ENCODE measurements at places on chromosomes 4 and X. TPM values are rescaled to one million over a fixed set of nuclear protein-coding genes. Genes with fewer than 3 reads are reported as not detected.

TREX2 gene
- 0.19 TPM for total RNA-seq

TMEM150C gene
- 7.4 TPM for total RNA-seq

TMPRSS11D gene
- not detected for total RNA-seq

UGT2B11 gene
- not detected for total RNA-seq

ZNF41 gene
- total RNA-seq = 15.4 TPM

TMPRSS11F gene
- total RNA-seq = not detected

TMEM271 gene
- total RNA-seq = not detected

ASB9 gene
- 0.46 TPM for total RNA-seq

GUCY1B1 gene
- total RNA-seq = 17.0 TPM

GASK1B gene
- 90.6 TPM for total RNA-seq

PNMA6F gene
- total RNA-seq = not detected

PCDH18 gene
- 4.9 TPM for total RNA-seq

GC gene
- total RNA-seq = not detected

L1CAM gene
- total RNA-seq = 1.5 TPM

STAP1 gene
- total RNA-seq = not detected

C1QTNF7 gene
- 2.3 TPM for total RNA-seq

HSFX2 gene
- total RNA-seq = not detected

SEPTIN11 gene
- total RNA-seq = 41.5 TPM

ZFP42 gene
- total RNA-seq = not detected

BTC gene
- 0.35 TPM for total RNA-seq

SSX2 gene
- total RNA-seq = not detected

NWD2 gene
- total RNA-seq = not detected

ATP1B4 gene
- 16.9 TPM for total RNA-seq

UBQLN2 gene
- 34.7 TPM for total RNA-seq

PFKFB1 gene
- 0.35 TPM for total RNA-seq

PIR gene
- 15.7 TPM for total RNA-seq

PLAC8 gene
- total RNA-seq = 1.2 TPM

FGF13 gene
- 1.2 TPM for total RNA-seq

ZNF275 gene
- total RNA-seq = 6.1 TPM

MSANTD1 gene
- 1.1 TPM for total RNA-seq

SPINK2 gene
- total RNA-seq = not detected

CRMP1 gene
- total RNA-seq = 1.9 TPM

BCAP31 gene
- total RNA-seq = 98.0 TPM

AFM gene
- total RNA-seq = not detected

STATH gene
- not detected for total RNA-seq

MAOB gene
- total RNA-seq = 111 TPM

GBA3 gene
- not detected for total RNA-seq

NDST4 gene
- not detected for total RNA-seq

FRG2 gene
- total RNA-seq = not detected

POU4F2 gene
- not detected for total RNA-seq

NLGN4X gene
- total RNA-seq = 2.0 TPM

SSX1 gene
- total RNA-seq = not detected

TBC1D9 gene
- total RNA-seq = 15.0 TPM

POF1B gene
- total RNA-seq = 3.7 TPM

IL13RA1 gene
- total RNA-seq = 20.7 TPM
